ENCODE measurements at places on chromosomes 16 and 17.

GRCh38 chr17:70332356-70333210, 163.3 kb downstream of the KCNJ2 start:
- no peak for DNase-seq

GRCh38 chr16:21276090-21276489, 2.0 kb downstream of the CRYM start:
- no peak for DNase-seq

- no peak for DNase-seq
Observed at GRCh38 chr17:45146890-45147580, 1.2 kb upstream of the HEXIM1 start.

DNA sequence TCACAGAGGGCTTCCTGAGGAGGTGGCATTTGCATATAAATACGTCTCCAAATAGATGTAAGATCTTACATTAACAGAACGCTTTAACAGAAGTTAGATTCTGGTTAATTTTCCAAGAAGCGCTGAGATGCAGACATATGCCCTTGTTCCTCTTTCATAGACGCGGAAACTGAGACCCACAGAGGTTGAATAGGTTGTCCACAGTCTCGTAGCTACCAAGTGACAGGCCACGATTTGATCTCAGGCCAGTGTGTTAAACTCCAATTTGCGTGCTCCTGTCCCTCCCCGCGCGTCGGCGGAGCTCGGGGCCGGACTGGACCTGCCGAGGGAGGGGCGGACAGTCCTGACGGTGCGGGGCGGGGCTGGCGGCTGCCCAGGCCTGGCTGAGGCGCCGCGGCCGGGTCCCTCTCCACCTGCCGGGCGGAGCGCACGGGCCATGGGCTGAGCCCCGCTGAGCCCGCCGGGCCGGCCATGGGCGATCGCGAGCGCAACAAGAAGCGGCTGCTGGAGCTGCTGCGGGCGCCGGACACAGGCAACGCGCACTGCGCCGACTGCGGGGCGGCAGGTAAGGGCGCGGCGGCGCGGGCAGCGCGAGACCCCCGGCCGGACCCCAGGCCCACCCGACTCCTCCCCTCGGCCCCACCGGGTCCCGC, at the start of gene ADAP2:
Gene ADAP2, plus strand, starts transcription at position 402 of the 653 bp plus-strand sequence. Its CDS starts 70 bp downstream, at position 472.
- peak; percentile 40 for DNase-seq

GRCh38 chr17:41800601-41801373, 11.0 kb downstream of the P3H4 start:
- DNase-seq = no peak

- DNase-seq = no peak
Observed at GRCh38 chr17:72699545-72699944, 392.9 kb downstream of the SLC39A11 start.

GRCh38 chr17:74369221-74369620, 1.9 kb downstream of the GPR142 start:
- DNase-seq = no peak
